ENCODE measurements at places on chromosomes 5 and 9. TPM values are rescaled to one million over a fixed set of nuclear protein-coding genes. Genes with fewer than 3 reads are reported as not detected.

DOCK8 gene
- total RNA-seq, result 0.25 TPM

RASGRF2 gene
- 0.56 TPM for total RNA-seq

ATG10 gene
- 3.1 TPM for total RNA-seq

LAMC3 gene
- 4.0 TPM for total RNA-seq

WNT8A gene
- total RNA-seq, result not detected

ADAMTS16 gene
- total RNA-seq, result not detected

MTAP gene
- total RNA-seq, result 18.0 TPM

MYMK gene
- total RNA-seq, result not detected

TLX3 gene
- not detected for total RNA-seq

TMEM252 gene
- not detected for total RNA-seq

C5orf46 gene
- total RNA-seq, result not detected

RORB gene
- 0.15 TPM for total RNA-seq

GPR150 gene
- total RNA-seq, result 0.20 TPM

TAF11L13 gene
- total RNA-seq, result not detected

TICAM2 gene
- total RNA-seq, result 4.7 TPM

AIF1L gene
- 0.75 TPM for total RNA-seq

CRB2 gene
- total RNA-seq, result not detected

SEMA6A gene
- 3.2 TPM for total RNA-seq

RNF183 gene
- total RNA-seq, result not detected

CDH9 gene
- total RNA-seq, result not detected

N4BP3 gene
- 1.4 TPM for total RNA-seq

FST gene
- total RNA-seq, result 10.0 TPM

CSF1R gene
- total RNA-seq, result 0.15 TPM

LCN1 gene
- total RNA-seq, result not detected
